ENCODE measurements at places on chromosomes 16 and 17. TPM values are rescaled to one million over a fixed set of nuclear protein-coding genes. Genes with fewer than 3 reads are reported as not detected.
A peak's percentile ranks its signal among the peaks of the same experiment; 100 is the strongest.

DNASE1 gene
- total RNA-seq, result 53.4 TPM

KRTAP4-6 gene
- not detected for total RNA-seq

HOXB7 gene
- total RNA-seq, result 1.7 TPM

CREBBP gene
- 49.2 TPM for total RNA-seq

FOXC2 gene
- total RNA-seq, result not detected

DNA sequence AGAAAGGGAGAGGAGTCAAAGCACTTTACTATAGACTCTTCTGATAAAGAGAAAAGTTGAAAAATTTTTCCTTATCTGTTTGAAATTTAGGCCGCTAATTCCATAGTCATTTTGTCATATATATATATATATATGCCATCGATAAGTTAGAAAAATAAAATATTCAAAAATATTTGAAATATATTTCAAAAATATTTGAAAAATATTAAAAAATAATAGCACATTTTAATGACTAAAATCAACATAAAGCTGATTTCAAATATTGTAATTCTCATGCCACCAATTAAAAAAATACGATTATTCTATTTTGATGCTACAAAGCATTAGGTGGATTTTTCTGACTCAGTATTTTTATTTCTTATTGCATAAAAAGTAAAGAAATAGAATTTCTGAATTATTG lies 87.1 kb downstream of the KIF2B start:
- H3K4me3 ChIP-seq, result no peak overlapping the region
- no peak for DNase-seq
- H3K36me3 ChIP-seq, result peaks cover 1% of the 10 kb centered on the region
- no peaks in the 10 kb centered on the region for H3K4me1 ChIP-seq
- no peak overlapping the region for H3K27ac ChIP-seq

- no peak overlapping the region for H3K4me3 ChIP-seq
- H3K36me3 ChIP-seq, result peaks cover 29% of the 10 kb centered on the region
- H3K27me3 ChIP-seq, result no peaks in the 10 kb centered on the region
- no peak overlapping the region for H3K27ac ChIP-seq
- no peak for DNase-seq
These were observed 118.1 kb upstream of the CACNG3 start for GRCh38 chr16:24138024-24138423.

DNA sequence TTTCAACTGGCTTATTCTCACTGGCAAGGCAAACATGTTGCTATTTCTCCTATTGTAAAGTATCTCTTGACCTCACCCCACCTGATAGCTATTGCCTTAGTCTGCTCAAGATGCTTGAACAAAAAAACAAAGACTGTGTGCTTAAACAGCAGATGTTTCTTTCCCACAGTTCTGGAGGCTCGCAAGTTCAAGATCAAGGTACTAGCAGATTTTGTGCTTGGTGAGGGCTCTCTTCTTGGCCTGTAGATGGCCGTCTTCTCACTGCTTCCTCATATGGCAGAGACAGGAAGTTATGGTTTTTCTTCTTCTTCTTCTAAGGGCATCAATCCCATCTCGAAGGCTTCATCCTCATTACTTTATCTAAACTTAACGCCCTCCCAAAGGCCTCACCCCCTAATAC lies 109.7 kb upstream of the CLEC3A start:
- no peaks in the 10 kb centered on the region for H3K4me1 ChIP-seq
- no peaks in the 10 kb centered on the region for H3K36me3 ChIP-seq
- no peak overlapping the region for H3K27ac ChIP-seq
- H3K27me3 ChIP-seq, result no peaks in the 10 kb centered on the region
- no peak for DNase-seq
- H3K4me3 ChIP-seq, result no peak overlapping the region

DNA sequence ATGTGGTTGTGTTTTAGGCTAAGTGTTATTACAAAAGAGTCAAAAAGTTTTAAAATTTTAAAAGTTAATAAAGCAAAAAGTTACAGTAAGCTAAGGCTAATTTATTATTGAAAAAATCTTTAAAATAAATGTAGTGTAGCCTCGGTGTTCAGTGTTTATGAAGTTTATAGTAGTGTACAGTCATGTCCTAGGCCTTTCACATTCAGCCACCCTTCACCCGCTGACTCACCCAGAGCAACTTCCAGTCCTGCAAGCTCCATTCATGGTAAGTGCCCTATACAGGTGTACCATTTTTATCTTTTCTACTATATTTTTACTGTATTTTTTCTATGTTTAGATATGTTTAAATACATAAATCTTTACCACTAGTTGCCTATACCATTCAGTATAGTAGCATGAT lies 98.5 kb upstream of the RPRML start:
- peaks cover 6% of the 10 kb centered on the region for H3K4me1 ChIP-seq
- no peak overlapping the region for H3K27ac ChIP-seq
- peaks cover 21% of the 10 kb centered on the region for H3K36me3 ChIP-seq
- H3K4me3 ChIP-seq, result no peak overlapping the region

DNA sequence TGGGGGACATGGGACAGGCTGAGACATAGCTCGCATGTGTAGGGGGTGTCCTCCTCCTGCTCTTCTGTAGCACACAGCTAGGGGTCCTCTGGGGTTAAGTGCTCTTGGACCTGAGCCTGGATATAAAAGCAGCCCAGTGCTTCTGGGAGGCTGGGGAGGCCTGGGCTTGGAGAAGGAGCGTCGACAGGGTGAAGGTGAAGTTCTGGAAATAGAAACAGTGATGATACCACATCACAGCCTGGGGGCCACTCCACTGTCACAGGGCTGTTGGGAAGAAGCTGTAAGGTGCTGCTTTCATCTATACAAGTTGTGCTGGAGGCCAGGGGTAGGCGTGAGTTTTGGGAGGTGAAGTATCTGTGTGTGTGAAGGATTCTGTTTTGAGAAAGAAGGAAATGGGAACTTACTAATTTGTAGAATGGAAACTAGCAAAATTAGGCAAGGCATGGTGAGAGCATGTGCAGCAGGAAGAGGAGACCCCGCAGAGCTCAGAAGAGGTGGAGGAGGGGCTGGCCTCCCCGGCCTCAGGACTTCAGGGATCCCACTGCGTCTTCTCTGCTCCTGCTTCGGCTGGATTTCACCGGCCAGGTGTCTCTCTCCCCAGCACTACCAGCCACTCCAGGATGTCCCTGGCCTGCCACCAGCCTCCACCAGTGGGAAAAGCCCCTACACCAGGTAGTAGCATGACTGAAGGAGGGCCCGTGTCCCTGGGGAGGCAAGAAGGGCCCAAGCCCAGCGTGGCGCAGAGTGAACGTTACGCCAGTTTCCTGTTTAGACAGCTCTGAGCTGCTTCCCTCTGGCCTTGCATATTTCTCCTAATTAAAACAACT lies 19.4 kb downstream of the PLCG2 start:
- H3K27ac ChIP-seq, result peak overlapping the region; percentile 96
- peaks cover 51% of the 10 kb centered on the region for H3K4me1 ChIP-seq
- H3K36me3 ChIP-seq, result peaks cover 33% of the 10 kb centered on the region
- peak overlapping the region; percentile 66 for H3K4me3 ChIP-seq
- peak; percentile 75 for DNase-seq

DNA sequence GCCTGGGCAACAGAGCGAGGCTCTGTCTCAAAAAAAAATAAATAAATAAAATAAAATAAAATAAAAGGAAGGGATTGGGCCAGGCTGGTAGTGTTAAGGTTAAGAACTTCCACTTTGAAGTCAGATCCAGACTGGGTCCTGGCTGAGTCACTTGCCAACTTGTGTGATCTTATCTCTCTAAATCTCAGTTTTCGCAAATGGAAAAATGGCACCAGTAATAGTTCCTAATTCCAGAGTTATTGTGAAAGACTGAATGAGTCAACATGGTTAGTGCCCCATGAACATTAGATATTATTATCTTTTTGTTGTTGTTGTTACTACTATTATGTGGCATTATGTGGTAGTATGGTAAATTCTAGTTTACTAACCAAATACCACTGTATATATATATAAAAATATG lies 188.0 kb upstream of the AXIN2 start:
- no peak overlapping the region for H3K4me3 ChIP-seq
- H3K4me1 ChIP-seq, result peaks cover 5% of the 10 kb centered on the region
- no peaks in the 10 kb centered on the region for H3K36me3 ChIP-seq
- peaks cover 3% of the 10 kb centered on the region for H3K27me3 ChIP-seq
- no peak for DNase-seq

GRCh38 chr16:23362460-23363317 lies 60.6 kb downstream of the SCNN1B start:
- H3K27me3 ChIP-seq, result no peaks in the 10 kb centered on the region
- no peak for DNase-seq
- H3K36me3 ChIP-seq, result no peaks in the 10 kb centered on the region
- H3K27ac ChIP-seq, result no peak overlapping the region
- no peak overlapping the region for H3K4me3 ChIP-seq
- H3K4me1 ChIP-seq, result peaks cover 8% of the 10 kb centered on the region

GRCh38 chr17:57391076-57391825 lies 134.9 kb downstream of the MSI2 start:
- H3K36me3 ChIP-seq, result peaks cover 64% of the 10 kb centered on the region
- H3K27me3 ChIP-seq, result no peaks in the 10 kb centered on the region
- peaks cover 2% of the 10 kb centered on the region for H3K4me1 ChIP-seq

- H3K4me3 ChIP-seq, result no peak overlapping the region
- no peak overlapping the region for H3K27ac ChIP-seq
- H3K36me3 ChIP-seq, result peaks cover 7% of the 10 kb centered on the region
- peaks cover 5% of the 10 kb centered on the region for H3K4me1 ChIP-seq
- no peak for DNase-seq
- no peaks in the 10 kb centered on the region for H3K27me3 ChIP-seq
These were observed 7.6 kb downstream of the PSME3IP1 start for GRCh38 chr16:57178196-57178595.

DNA sequence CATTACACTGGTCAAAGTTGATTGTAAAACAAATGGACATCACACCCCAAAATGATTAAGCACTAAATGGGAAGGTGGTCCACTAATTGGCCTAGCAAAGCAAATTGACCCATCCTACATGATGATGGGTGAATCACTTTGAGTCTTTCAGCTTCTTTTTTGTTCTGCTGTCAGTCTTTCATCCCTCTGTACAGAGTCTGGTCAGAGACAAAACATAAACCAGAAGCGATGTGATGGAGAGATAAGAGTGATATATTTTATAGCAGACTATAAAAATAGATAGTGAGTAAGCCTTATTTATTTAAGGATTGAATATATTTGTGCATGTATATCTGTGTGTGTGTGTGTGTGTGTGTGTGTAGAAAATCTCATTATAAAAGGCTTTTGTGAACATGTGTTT lies 618.4 kb upstream of the SOX9 start:
- no peak for DNase-seq
- no peaks in the 10 kb centered on the region for H3K4me1 ChIP-seq
- no peaks in the 10 kb centered on the region for H3K36me3 ChIP-seq
- H3K27me3 ChIP-seq, result no peaks in the 10 kb centered on the region
- no peak overlapping the region for H3K27ac ChIP-seq

All from activated CD8-positive, alpha-beta memory T cell treated with anti-CD3 and anti-CD28 coated beads, Interleukin-2, amount 10 ng/mL, durations not matched to agents 7 days and 5 days (primary cell).